CD4-positive, alpha-beta T cell treated with Interleukin-12 subunit alpha and Interleukin-12 subunit beta, for 1 hour (primary cell): ENCODE measurements at places on chromosomes 1 and 21.

DNA sequence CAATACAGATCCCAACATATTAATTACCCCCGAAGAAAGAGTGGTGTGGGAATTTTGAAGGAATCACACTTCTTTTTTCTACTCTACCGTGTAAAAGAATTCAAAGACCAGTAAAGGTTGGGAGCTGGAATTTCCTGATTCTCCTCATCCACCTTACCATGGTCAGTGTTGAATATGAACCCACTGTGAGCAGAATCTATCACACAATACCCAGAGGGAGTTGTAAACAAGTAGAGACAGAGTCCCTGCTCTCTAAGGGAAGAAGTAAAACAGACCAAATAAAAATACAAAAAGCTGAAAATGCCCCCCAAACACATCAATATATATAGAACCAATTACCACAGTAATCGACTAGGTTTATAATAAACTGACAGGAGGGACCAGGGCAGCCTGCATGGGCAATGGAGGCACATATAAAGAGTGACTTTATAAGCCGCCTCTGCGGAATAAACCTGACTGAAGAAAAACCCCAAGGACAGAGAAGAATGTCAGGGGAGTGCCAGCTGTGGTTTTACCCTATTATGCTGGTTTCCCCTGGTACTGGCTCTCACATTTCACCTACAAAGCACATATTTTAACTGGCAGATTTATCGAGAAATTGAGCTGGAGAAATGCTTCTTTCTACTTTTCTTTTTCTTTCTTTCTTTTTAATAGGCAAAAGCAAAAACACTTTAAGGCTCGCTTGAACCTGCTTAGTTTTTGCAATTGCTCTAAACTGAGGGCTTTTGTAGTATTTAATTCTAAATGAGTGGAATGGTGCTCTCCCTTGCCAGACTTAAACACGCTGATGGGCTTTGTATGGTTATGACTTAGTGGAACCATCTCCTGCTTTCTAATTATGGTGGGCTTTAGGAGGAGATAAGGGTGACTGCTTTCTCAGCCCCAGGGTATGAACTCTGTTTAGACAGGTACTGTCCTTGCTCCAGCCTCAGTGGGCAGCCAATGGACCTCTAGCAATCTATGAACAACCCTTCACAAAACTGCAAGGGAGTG lies 244.8 kb downstream of the ASTN1 start:
- DNase-seq: no peak

- no peak for DNase-seq
These were observed 45.7 kb downstream of the MIS18A start for GRCh38 chr21:32233055-32233546.

DNA sequence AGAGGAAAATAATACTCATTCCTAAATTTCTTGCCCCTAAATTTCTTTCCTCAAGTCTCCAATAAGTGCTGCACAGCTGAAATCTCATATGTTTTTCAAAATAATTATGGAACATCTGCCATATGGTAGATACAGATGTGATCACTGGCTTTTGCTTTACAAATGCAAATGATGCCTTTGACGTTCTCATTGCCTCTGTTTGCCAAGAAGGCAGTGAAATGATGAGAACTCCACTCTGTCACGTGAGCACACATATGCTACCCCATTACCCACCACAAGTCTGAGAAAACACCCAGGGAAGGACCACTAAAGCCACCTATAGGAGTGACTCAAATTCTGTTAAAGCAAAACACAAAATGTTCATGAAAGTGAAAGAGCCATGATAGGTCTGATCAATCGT lies 43.9 kb downstream of the DSCAM start:
- no peak for DNase-seq

DNA sequence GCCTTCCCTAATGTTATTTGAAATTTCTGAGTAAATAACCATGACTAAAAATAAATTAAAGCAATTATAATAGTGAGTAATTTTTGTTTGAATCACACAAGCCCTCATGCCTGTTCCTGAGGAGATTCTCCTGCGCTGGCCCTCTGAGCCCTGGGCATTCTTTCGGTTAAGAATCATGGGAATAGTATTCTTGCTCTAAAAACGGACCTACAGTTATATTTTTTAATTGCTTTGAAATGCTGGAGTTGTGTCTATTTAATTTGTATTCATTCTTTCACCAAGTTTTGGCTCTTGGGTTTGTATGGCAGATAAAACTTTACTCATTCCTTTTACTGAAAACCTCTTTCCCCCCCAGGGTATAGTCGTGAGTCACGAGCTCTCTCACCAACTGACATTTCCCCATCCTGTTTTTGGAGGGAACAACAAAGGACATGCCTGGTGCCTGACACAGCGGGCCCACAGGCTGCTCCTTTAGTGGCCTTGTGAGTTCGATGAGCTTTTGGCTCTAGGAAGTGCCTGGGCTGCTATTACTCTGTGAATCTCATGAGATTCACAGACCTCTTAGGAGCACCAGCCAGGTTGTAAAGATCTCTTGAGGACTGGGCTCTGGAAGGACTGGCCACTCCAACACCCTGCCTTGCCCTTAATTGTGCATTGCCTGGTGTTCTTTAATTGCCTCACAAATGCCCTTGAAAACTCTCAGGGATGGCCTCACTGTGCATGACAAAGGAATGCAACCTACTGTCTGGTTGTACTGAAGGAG lies 58.6 kb downstream of the DDR2 start:
- DNase-seq: no peak

- no peak for DNase-seq
These were observed 12.5 kb downstream of the RGS8 start for GRCh38 chr1:182671750-182672486.

GRCh38 chr21:37058261-37058660 lies 14.6 kb downstream of the PIGP start:
- DNase-seq: no peak

GRCh38 chr1:210293171-210293607 lies 35.5 kb upstream of the HHAT start:
- no peak for DNase-seq

GRCh38 chr1:76682138-76682537 lies 185.1 kb upstream of the ST6GALNAC5 start:
- DNase-seq: no peak

DNA sequence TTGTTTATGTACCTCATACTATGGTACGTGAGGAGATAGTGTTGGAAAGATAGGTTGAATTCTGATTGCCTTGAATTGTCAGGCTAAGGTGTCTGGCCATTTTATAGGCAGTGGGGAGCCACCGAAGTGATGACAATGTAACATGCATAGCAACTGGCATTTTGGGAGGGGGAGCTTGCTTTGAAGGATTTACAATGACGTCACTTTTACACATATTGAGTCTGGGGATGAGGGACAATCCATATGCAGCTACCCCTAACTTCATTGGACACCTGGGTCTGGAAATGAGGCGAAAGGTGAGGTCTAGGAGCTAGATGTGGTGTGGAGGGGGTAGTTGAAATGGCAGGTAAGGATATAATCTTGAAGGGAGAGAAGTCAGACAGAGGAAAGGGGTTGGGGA lies 7.7 kb upstream of the CACNA1E start:
- no peak for DNase-seq

- no peak for DNase-seq
These were observed 63.5 kb downstream of the LRIG2 start for GRCh38 chr1:113136476-113136875.

- DNase-seq: no peak
These were observed 176.8 kb downstream of the ZP4 start for GRCh38 chr1:237713916-237714315.

GRCh38 chr1:151372058-151372934 lies at the start of gene SELENBP1:
SELENBP1 (minus strand) TSS chr1:151372705; CDS start chr1:151372641, 64 bp downstream.
- no peak for DNase-seq

DNA sequence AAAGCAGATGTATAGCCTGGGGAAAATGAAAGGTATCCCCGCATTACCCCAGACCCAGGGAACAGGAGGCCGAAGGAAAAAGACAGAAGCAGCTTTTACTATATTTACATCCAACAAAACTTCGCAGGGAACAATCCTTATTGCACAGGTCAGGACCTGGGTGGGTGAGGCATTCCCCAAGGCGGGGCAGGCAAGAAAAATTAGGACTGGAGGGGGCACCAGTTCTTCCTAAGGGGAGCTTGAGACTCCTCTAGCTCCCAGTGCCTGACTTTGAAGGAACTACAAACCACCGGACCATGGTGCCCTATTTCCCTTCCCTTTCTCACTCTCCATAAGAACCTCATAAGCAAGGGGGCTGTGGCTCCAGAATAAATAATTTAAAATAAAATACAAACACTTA lies 6.7 kb upstream of the GATAD2B start:
- DNase-seq: no peak

DNA sequence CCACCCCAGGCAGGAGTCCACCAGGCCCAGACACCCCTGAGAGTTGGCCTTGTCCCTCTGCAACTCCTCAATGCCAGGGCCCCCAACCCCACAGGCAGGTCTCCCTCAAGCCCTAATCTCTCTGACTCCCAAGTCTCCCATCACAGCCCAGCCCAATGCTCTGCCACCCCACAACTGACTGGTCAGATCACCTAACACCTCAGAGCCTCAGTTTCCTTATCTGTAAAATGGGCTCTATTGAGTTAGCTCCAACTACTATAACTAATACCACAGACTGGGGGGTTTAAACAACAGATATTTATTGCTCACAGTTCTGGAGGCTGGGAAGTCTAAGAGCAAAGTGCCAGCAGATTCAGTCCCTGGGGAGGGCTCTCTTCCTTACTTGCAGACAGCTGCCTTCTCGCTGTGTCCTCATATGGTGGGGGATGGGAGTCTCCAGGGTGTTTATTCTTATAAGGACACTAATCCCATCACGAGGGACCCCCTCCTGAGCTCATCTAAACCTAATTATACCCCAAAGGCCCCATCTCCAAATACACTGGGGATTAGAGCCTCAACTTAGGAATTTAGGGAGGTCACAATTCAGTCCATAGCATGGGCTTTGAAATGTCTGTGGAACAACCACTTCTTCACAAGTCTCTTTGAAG lies 34.9 kb upstream of the ZC3H12A start:
- no peak for DNase-seq

DNA sequence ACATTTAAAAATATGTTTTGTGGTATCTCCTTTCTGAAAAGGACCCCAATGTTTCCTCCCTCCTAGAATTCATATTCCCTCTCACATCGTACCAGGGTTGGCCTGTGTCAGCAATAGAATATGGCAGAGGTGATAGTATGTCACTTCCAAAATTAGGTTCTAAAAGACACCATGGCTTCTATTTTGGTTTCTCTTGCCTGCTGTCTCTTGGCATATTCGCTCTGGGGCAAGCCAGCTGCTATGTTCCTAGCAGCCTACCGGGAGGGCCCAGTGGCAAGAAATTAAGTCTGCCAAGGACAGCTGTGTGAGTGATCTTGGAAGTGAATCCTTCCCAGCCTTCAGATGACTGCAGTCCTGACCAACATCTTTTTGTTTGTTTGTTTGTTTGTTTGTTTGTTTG lies 92.9 kb upstream of the PPM1J start:
- DNase-seq: no peak

- DNase-seq: no peak
These were observed 11.0 kb downstream of the ZMYM4 start for GRCh38 chr1:35279555-35279904.

GRCh38 chr1:18229625-18230024 lies 122.0 kb downstream of the IGSF21 start:
- DNase-seq: no peak
